Central memory CD8-positive, alpha-beta T cell (primary cell): ENCODE measurements at places on chromosomes 7 and 10.

DNA sequence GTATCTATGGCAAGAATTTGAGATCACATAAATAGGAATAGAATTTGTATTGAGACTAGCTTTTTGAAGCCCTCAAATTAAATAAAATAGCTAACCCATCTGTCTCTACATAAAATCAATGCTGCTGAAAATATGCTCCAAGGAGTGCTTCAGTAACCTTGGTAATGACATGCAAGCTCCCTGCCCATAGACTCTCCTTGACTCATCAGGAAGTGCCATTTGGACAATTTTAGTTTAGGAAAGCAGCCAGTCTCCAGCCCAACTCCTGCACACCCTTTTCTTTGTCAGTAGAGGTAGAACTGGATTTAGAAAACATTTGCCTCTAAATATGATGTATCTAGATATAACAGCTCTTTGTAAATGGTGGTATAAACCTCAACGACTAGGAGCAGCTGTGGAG is 69.9 kb upstream of the PTPRZ1 start:
- no peak for DNase-seq

GRCh38 chr10:96596422-96597407 is 9.9 kb upstream of the TM9SF3 start:
- no peak for DNase-seq

- DNase-seq: no peak
These were observed 334.7 kb downstream of the INHBA start for GRCh38 chr7:41367967-41368882.

DNA sequence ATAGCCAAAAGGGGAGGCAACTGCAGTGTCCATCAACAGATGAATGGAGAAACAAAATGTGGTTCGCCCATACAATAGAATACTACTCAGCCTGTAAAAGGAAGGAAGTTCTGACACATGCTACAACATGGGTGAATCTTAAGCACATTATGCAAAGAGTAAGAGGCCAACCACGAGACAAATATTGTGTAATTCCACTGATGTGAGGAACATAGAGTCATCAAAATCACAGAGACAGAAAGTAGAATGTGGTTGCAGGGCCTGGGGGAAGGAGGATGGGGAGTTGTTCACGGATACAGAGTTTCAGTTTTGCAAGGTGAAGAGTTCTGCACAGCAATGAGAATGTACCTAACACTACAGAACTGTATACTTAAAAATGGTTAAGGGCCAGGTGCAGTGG is 13.7 kb upstream of the C10orf71 start:
- DNase-seq: no peak

GRCh38 chr7:55030314-55030713 is 11.5 kb downstream of the EGFR start:
- DNase-seq: no peak

DNA sequence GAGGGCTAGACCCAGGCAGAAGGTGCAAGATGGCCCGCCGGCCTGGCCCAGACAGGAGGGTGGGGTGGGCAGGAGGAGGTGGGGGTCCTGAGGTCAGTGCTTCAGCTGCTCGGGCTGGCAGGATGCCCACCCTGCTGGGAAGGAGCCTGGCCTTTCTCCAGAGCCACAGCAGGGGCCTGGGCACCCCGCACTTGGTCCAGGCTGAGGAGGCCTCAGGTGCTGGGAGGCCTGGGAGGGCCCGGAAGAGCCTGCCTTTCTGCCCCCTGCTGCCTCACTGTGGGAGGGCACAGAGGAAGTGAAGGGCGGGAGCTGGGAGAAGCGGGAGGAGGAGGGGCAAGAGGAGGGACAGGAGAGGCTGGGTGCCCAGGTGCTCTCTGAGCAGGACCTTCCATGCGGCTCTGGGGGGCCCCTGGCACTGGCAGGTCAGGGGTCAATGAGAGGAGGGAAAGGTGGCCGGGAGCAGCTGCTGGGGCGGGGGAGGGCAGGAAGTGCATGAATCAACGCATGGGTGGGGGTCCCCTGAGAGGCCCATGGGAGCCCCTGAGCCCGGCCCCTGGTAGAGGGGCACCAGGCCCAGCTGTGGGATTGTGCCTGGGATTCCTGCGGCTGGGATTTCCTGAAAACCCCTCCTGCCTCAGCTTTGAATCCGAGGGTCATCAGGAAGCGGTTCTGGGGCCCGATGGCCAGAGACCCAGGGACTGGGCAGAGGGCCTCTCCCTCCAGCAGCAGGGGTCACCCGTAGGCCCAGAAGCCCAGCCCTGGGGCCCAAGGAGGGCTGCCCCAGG is 49.9 kb downstream of the PWWP2B start:
- peak; percentile 52 for DNase-seq

- no peak for DNase-seq
These were observed 51.0 kb downstream of the ZNF777 start for GRCh38 chr7:149409895-149410294.

DNA sequence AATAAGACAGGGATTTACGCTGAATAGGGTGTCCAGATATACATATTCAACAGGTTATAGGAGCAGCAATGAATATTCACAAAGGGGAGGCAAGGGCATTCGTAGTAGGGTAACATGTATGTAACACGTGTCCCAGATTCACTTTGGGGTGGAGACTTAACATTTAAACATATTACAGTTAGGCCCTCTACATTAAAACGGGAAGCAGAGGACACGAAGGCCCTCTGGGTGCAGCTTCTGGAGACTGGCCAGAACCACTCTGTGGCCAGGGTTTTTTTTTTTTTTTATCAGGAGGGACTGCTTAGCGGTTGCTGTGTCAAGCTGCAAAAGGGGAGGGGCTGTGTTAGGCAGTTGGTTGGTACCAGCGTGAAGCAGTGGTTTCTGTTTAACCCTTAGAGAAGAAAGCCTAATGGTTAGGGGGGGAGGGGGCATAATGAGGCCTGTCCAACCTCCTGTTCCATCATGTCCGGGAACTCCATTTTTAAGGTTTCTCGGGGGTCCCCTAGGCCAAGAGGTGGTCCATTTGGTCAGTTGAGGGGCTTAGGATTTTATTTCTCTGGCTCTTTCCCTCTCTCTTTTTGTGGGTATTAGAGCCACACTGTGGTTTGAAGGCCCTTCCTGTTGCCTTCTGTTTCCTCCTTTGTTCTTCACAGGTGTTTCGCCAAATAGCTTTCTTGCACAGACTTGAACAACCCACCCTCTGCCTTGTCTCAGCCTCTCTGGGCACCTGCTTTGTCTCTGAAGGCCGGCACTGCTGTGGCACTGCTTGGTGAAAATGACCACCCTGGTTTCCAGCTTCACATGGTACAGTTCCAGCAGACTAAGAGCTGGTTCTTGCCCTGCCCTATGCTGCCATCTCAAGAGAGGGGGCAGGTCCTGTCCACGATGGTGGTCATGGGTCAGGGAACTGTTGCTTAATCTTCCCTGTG is 26.4 kb downstream of the PRF1 start:
- DNase-seq: no peak

DNA sequence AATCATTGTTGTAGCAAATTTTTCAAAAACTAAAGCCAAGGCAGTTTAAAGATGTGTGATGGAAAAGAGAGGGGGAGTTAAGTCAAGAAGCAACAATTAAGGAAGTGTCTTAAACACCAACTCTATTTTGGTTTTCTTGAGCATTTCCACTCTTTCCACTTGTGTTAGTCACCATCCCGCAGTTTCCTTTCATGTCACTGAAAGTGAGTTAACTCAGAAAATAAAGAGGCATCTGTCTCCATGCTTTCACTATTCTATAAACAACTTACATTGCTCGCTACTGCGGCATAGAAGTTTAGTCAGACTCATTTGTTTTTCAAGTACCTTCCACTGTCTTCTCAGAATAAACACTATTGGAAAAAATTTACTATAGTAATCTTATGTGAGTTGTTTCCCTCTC is 284.9 kb upstream of the SEMA3D start:
- DNase-seq: no peak

- DNase-seq: no peak
These were observed 12.6 kb upstream of the ICA1 start for GRCh38 chr7:8274589-8274988.
